ENCODE measurements at places on chromosomes 1 and 21.

DNA sequence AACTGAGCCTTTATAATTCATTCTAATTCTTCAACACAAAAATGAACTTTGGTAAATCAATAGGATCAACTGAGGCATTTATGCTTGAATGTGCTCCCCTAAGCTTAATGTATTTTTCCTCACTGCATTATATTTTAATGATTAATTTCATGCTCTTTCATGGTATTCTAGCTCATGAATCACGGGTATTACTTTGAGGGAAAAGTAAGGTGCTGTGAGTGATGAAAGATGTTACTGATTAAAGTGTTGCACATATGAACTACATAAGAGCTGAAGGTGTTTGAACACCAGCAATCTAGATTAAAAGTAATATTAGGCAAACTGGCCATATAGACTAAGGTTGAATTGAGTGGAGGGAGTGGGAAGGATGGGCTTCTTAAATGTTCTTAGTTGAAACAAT, 1.9 kb downstream of the DPYD start:
- no peak for DNase-seq

DNA sequence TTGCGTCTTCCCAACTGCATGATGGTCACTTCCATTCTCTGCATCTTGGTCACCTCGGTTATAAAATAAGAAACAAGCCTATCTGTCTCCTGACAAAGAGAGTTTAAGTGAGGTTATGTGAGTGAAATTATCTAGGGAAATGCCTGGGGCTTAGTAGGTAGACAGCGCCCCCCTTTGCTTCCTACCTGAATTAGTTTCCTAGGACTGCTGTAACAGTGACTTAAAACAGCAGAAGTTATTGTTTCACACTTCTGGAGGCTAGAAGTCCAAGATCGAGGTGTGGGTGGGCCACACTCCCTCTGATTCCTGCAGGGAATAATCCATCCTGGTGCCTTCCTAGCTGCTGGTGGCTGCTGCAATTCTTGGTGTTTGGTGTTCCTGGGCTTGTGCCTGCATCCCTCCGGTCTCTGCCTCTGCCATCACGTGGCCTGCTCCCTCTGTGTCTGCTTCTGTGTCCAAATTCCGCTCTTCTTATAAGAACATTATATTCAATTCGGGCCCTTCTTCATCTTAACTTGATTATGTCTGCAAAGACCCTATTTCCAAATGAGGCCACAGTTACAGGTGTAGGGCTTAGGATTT, 92.6 kb downstream of the IGSF21 start:
- DNase-seq = no peak

DNA sequence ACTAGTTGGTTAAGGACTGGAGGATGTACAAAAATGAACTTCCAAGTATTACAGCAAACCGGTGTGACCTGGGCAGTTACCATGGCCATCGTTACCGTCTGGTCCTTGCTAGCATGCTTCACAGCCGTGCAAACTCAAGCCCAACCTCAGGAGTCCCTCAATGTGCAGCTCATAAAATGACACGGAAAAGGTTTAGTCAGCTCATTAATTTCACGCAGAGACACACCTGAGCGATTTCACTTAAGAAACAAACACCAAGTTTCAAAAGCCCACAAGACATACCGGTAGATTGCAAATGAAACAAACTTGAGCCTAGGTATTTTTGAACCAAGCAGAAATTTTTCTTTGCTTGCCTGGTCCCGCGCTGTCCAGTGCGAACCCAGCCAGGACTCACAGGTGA, 105.0 kb upstream of the ADAR start:
- DNase-seq = no peak

DNA sequence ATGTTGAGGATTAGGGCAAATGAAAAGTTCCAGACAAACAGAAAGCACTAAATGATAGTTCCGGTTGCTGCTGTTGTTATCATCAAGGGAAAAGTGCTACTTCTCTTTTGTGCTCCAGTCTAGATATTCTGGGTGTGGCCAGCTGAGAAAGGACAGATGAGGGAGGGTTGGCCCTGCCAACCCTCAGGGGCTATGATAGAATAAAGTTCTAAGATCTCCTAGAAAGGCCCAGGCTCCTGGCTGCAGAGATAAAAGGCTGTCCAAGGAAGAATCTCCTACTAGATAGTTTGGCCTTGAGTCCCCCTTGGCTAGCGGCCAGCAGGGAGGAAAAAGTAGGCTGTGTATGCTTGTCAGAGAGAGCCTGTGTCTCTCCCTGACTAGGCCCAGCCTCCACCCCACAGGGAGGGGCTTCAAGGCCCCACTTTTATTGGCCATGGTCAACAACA, 31.5 kb downstream of the RIMS3 start:
- no peak for DNase-seq

- no peak for DNase-seq
These were observed 195.9 kb downstream of the TOMM20 start for GRCh38 chr1:234932511-234933430.

- DNase-seq = no peak
These were observed 10.1 kb upstream of the NTPCR start for GRCh38 chr1:232940262-232940661.

DNA sequence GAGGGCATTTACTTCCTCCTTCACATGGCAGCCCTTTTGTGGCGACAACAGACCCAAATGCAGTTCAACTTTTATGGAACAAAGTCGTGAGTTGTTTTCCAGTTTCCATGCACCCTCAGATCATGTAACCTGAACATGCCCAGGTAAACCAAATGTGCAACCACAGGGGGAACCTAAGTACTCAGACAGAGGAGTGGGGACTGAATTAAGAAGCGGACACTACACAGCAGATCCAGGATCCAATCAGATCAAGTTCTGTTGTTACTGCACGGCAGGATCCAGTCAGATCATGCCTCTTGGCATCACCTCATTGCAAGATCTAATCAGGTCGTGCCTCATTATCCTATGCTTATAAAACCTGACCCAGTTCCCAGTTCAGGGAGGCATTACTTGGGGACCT, 115.7 kb downstream of the MATN1 start:
- DNase-seq = no peak

DNA sequence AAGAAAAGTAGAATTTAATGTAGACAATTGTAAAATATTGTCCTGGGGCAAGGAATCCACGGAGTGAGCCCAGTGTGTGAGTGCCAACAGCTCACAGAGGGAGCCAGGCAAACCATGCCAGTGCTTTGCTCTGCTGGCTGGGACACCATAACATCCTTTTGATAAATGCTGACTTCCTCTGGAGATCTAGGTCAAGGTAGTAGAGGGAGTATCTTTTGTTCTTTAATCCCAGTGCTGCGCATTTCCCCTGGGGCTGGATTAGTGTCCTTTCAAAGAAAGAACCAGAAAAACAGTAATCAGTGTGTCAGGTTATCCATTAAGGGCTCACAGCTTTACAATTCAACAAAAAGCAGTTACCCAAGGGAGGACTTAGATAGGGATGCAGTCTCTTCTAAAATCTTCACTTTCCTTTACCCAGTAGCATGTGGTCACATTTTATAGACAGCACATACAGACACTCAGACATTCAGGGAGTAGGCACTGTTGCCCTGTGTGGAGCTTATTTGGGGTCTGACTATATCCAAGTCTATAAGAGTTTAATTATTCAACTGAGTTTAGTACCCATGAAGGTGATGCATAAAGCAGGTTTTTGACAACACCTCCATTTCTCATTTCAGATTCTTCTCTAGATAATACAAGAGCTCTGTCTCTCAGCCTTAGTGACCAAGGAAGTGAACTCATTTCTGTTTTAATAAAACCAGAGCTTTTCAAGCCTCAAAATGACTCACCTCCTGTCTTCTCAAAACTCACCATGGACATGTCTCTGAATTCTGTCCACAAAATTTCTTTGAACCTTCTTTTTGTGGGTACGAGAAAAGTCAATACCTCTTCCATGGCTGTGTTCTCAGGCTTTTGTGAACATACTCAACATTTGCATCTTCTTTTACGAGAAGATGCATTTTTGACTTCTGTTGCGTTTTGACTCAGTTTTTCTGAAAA, 215.3 kb downstream of the BRINP2 start:
- DNase-seq = no peak

DNA sequence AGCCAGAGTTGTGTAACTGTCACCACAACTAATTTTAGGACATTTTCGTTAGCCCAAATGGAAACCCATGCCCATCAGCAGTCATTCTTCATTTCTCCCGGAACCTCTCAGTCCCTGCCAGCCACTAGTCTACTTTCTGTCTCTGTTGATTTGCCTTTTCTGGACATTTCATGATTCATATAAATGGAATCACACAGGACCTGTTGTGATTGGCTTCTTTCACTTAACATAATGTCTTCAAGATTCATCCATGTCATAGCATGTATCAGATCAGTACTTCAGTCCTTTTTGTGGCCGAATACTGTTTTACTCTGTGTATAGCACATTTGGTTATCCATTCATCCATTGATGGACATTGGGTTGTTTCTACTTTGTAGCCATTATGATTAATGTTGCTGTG, 7.1 kb downstream of the SLC66A1 start:
- no peak for DNase-seq

All from activated gamma-delta T cell treated with Interleukin-2 at 50 U/mL for 16 hours (primary cell).